T-helper 17 cell (primary cell): ENCODE measurements at places on chromosomes 1 and 21. TPM values are rescaled to one million over a fixed set of nuclear protein-coding genes. Genes with fewer than 3 reads are reported as not detected.
A peak's percentile ranks its signal among the peaks of the same experiment; 100 is the strongest.

DNA sequence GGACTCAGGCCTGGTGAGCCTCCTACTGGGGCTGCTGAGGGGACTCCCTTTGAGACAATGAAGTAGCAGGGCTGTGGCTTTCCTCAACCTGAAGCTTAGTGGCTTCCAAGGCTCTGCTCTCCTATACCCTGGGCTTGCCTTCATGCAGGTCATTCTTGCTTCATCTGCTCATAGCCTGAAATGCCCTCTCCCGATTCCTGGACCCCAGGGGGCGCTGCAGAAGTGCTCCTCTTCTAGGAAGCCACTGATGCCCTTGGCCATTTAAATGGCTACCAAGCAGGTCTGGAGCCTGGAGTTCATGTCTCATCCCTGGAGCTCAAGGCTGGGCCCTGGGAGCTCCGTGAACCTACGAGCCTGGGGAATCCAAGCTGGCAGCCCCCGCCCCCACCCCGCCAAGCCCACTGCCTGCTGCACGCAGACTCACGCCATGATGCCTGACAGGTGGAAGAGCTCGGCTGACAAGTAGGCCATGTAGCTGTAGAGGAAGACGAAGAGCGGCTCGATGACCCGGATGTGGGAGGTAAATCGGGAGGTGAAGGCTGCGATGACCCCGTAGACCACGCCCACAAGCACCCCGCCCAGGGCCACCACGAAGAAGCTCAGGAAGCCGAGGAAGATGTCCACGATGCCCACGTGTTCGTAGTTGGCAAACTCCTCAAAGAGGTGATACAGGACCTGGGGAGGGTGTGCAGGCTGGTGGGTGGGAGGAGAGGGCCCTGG is 45.7 kb downstream of the SLC9A1 start:
- H3K4me1 ChIP-seq = peaks cover 23% of the 10 kb centered on the region
- peak overlapping the region; percentile 92 for H3K27ac ChIP-seq
- H3K4me3 ChIP-seq = peak overlapping the region; percentile 57
- H3K36me3 ChIP-seq = peaks cover 5% of the 10 kb centered on the region
- DNase-seq = no peak

- peaks cover 5% of the 10 kb centered on the region for H3K36me3 ChIP-seq
- peaks cover 8% of the 10 kb centered on the region for H3K4me1 ChIP-seq
- peak; percentile 23 for DNase-seq
- H3K27me3 ChIP-seq = peaks cover 38% of the 10 kb centered on the region
- H3K4me3 ChIP-seq = peak within 1 kb of the TSS; percentile 80
- no peak within 1 kb of the TSS for H3K27ac ChIP-seq
Observed at GRCh38 chr1:207454046-207454964, at the start of gene CR2. Gene CR2, plus strand, starts transcription at chr1:207454328. Its CDS starts 91 bp downstream, at chr1:207454419.

DNA sequence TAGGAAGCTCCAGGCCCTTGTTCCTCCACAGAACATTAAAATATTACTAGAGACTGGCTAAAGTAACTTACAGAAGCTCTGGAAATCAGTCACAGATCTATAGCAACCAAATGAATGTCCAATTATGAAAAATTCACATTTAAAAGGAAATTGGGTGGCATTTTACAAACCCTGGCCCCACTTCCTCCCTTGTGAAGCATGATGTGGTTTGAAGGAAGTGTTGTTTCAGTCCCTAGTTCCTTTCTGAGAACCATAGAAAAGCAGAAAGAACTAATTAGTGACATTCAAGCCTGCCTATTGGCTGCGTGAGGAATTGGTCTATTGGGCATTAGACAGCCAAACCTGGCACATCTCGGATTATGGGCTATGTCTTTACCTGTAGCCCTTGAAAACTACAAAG is 649.7 kb upstream of the NEGR1 start:
- no peaks in the 10 kb centered on the region for H3K4me1 ChIP-seq
- no peak overlapping the region for H3K27ac ChIP-seq
- no peaks in the 10 kb centered on the region for H3K36me3 ChIP-seq

GRCh38 chr1:116982319-116983004 is 19.1 kb upstream of the CD101 start:
- H3K27ac ChIP-seq = no peak overlapping the region
- DNase-seq = no peak
- no peaks in the 10 kb centered on the region for H3K36me3 ChIP-seq
- H3K4me3 ChIP-seq = no peak overlapping the region

GRCh38 chr1:237041795-237042525 is at the start of gene RYR2:
Gene RYR2, plus strand, starts transcription at chr1:237042184. Its CDS starts 338 bp downstream, at chr1:237042522.
- peaks cover 29% of the 10 kb centered on the region for H3K27me3 ChIP-seq
- peaks cover 6% of the 10 kb centered on the region for H3K36me3 ChIP-seq
- H3K27ac ChIP-seq = no peak within 1 kb of the TSS
- DNase-seq = no peak
- peak within 1 kb of the TSS; percentile 75 for H3K4me3 ChIP-seq

DNA sequence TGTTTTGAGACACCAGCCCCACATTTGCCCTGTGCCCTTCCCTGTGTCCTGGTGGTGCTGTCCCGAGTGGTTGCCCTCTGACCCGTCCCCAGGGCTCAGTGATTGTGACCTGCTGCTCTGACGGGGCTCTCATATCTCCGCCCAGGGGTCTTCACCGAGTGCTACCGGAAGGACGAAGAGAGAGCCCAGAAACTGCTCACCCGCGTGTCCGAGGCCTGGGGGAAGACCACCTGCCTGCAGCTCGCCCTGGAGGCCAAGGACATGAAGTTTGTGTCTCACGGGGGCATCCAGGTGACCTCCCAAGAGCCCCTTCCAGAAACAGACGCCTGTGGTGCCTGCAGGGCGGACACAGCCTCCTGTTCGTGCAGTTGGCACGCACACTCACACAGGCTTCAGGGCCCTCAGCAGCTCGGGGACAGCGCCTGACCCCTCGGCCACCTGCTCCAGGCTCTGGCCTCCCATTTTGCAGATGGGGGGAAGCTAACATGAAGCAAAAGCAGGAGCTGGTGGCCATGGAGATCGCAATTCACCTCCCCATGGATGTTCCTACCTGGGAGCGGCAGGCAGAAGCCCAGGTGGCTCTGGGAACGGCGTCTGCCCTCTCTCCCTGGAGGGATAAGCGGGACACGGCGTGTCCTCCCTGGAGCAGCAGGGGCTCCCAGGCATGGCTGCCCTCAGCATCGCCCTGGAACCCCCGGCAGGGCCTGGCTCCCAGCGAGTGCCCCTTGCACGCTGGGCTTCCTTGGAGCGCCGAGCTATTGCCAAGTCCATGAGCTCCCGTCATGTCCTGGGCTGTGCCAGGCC is 45.9 kb downstream of the TRPM2 start:
- H3K36me3 ChIP-seq = peaks cover 2% of the 10 kb centered on the region
- H3K27ac ChIP-seq = no peak overlapping the region
- H3K27me3 ChIP-seq = no peaks in the 10 kb centered on the region

GRCh38 chr1:70504821-70505193 is 93.7 kb downstream of the CTH start:
- no peak for DNase-seq
- peaks cover 23% of the 10 kb centered on the region for H3K27me3 ChIP-seq
- no peak overlapping the region for H3K4me3 ChIP-seq
- H3K4me1 ChIP-seq = no peaks in the 10 kb centered on the region

GRCh38 chr21:36690628-36691554 is 8.0 kb upstream of the SIM2 start:
- H3K36me3 ChIP-seq = peaks cover 2% of the 10 kb centered on the region
- DNase-seq = no peak
- H3K4me3 ChIP-seq = no peak overlapping the region
- H3K4me1 ChIP-seq = peaks cover 4% of the 10 kb centered on the region

DNA sequence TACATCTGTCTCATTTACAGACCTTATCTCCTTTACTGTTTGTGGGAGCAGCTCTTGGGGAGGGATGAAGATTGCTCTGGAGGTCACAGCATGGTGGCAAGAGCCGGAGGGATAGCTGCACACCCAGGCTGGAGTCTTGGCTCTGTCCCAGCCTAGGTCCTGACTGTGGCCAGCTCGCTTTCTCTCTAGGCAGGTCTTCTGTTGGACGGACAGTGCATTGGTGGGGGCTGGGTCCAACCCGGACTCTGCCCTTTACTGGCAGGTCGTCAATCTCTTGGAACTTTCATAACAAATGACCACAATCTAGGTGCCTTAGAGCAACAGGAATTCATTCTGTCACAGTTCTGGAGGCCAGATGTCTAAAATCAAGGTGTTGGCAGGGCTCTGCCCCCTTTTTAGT is 319.8 kb upstream of the C1orf174 start:
- peaks cover 38% of the 10 kb centered on the region for H3K27me3 ChIP-seq
- no peak for DNase-seq
- H3K27ac ChIP-seq = no peak overlapping the region
- H3K4me1 ChIP-seq = no peaks in the 10 kb centered on the region
- H3K4me3 ChIP-seq = no peak overlapping the region

DNA sequence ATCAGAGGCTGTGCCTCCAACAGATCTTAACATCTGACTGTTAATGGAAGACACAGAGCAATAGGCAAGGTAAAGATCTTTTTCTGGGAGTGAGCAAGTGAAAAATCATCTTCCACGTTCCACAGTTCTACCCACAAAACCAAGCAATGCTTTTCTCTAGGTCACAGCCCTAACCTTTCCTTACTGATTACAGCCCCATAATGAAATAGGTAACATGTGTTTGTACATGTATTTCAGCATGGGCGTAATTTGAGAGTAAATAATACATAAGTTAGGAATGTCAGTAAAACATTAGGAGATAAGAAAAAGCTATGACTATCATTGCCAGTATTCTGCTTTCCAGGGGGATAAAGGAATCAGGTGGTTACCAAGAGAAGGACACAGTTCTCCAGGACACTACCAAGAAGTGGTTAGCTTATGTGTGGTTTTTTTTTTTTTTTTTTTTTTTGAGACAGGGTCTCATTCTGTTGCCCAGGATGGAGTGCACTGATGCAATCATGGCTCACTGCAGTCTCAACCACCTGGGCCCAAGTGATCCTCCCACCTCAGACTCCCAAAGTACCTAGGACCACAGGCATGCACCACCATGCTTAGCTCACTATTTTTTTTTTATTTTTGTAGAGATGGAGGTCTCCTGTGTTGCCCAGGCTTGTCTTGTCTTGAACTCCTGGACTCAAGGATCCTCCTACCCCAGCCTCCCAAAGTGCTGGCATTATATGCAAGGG is 72.0 kb downstream of the DAP3 start:
- no peaks in the 10 kb centered on the region for H3K4me1 ChIP-seq
- DNase-seq = no peak
- H3K27ac ChIP-seq = no peak overlapping the region

GRCh38 chr1:8040586-8040985 is 14.5 kb upstream of the ERRFI1 start:
- H3K4me1 ChIP-seq = peaks cover 3% of the 10 kb centered on the region
- no peak overlapping the region for H3K4me3 ChIP-seq
- no peak for DNase-seq
- H3K27ac ChIP-seq = no peak overlapping the region

DNA sequence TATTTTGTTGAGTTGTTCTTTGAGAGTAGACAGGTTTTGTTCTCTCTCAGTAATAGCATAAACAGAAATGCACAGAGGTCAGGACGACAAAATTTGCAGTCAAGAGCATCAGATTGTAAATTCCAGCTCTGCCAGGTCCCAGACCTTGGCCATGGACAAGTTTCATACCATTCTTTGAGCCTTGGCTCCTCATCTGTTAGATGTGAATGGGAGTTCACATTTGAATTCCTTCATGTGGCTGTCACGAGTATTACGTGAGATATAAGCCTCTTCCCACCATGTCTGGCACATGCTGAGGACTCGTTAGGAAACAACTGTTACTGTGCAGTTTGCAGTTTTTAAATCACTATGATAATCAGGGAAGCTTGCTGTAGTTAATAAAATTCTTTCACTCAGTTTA is 93.2 kb upstream of the KCTD3 start:
- no peak overlapping the region for H3K27ac ChIP-seq
- no peak overlapping the region for H3K4me3 ChIP-seq
- H3K27me3 ChIP-seq = no peaks in the 10 kb centered on the region
- no peak for DNase-seq

- peaks cover 11% of the 10 kb centered on the region for H3K4me1 ChIP-seq
- DNase-seq = no peak
- no peak overlapping the region for H3K4me3 ChIP-seq
- no peaks in the 10 kb centered on the region for H3K36me3 ChIP-seq
- no peak overlapping the region for H3K27ac ChIP-seq
Observed at GRCh38 chr1:29323636-29324035, 87.3 kb downstream of the PTPRU start.

GRCh38 chr1:52365071-52365745 is 797 bp downstream of the CC2D1B start:
- H3K4me1 ChIP-seq = peaks cover 24% of the 10 kb centered on the region
- H3K4me3 ChIP-seq = peak overlapping the region; percentile 95
- H3K27ac ChIP-seq = peak overlapping the region; percentile 94
- no peaks in the 10 kb centered on the region for H3K27me3 ChIP-seq

GRCh38 chr1:214108097-214108446 is 120.3 kb downstream of the PROX1 start:
- no peaks in the 10 kb centered on the region for H3K27me3 ChIP-seq
- DNase-seq = no peak
- H3K36me3 ChIP-seq = no peaks in the 10 kb centered on the region
- H3K4me3 ChIP-seq = no peak overlapping the region
- H3K27ac ChIP-seq = no peak overlapping the region
- H3K4me1 ChIP-seq = no peaks in the 10 kb centered on the region

GRCh38 chr1:180528868-180529470 is 26.6 kb upstream of the ACBD6 start:
- no peak for DNase-seq
- H3K36me3 ChIP-seq = peaks cover 3% of the 10 kb centered on the region
- no peak overlapping the region for H3K27ac ChIP-seq
- peaks cover 10% of the 10 kb centered on the region for H3K4me1 ChIP-seq
- H3K4me3 ChIP-seq = no peak overlapping the region
- H3K27me3 ChIP-seq = peaks cover 34% of the 10 kb centered on the region

DNA sequence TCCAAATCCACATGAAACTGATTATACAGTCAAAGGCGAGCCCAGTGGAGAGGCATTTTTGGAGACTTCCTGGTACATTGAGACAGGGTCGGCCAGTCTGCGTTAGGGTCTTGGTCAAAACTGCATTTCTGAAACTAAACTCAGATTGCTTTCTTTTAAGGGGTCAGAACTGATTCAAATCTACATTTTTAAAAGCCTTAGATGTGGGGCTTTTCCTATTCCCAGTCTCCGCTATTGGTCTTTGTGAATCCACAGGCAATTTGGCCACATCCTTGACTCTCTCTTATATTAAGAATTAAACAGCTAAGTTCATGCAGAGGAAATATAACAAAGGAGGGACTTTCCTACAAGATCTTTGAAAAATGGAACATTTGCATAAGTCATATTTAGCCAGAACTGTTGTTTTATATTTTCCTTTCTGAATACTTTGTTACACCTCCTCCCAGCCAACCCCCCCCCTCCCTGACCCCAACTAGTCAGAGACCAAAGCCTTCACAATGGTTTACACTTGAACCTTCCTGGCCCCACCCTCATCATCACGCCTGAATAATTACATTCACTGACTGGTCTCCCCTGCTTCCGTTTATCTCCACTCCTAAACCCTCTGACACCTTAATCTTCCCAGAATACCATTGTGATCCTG is 30.9 kb downstream of the SELL start:
- H3K4me1 ChIP-seq = peaks cover 34% of the 10 kb centered on the region
- no peak for DNase-seq
- peak overlapping the region; percentile 70 for H3K4me3 ChIP-seq
- no peaks in the 10 kb centered on the region for H3K36me3 ChIP-seq

Gene ZCCHC17
- 17.4 TPM for total RNA-seq

Gene SH2D5
- not detected for total RNA-seq

Gene PFKFB2
- 1.7 TPM for total RNA-seq

Gene TAS1R1
- not detected for total RNA-seq

Gene UTS2
- 2.2 TPM for total RNA-seq

Gene PLA2G2A
- total RNA-seq = not detected

Gene AIM2
- total RNA-seq = 3.4 TPM
